ENCODE measurements at places on chromosomes 7 and 10.

GRCh38 chr7:124379296-124379695 is 346.4 kb upstream of the TMEM229A start:
- DNase-seq = no peak

DNA sequence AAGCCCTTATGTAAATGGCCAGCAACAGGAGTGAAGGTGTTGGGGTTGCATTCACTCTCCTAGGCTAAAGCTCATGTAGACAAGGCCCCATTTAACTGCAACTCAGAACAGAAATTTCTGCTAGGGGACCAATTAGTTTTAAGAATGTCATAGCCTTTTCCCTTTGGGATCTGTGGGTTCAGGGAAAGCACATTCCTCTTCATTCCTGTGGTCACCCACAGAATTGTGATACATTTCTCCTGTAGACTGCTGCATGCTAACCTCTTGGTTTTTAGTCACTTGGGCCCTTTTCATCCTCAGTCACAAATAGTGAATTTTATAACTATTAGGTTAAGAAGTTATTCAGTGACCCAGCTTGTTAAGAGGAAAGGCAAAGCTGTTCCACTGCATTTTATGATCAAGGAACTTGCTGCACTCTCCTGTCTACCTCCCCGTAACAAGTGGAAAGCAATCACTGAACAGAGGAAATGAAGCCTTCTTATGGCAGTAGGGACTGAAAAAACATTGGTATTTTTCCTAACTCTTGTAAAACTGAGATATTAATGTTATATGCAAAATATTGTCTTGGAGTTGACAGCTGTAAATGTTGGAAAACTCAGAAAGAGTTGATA is 124.9 kb downstream of the SND1 start:
- no peak for DNase-seq

- DNase-seq = no peak
Observed at GRCh38 chr10:60818134-60818770, 40.0 kb downstream of the CDK1 start.

GRCh38 chr10:99236627-99237309 is 1.1 kb upstream of the HPSE2 start:
- DNase-seq = no peak

DNA sequence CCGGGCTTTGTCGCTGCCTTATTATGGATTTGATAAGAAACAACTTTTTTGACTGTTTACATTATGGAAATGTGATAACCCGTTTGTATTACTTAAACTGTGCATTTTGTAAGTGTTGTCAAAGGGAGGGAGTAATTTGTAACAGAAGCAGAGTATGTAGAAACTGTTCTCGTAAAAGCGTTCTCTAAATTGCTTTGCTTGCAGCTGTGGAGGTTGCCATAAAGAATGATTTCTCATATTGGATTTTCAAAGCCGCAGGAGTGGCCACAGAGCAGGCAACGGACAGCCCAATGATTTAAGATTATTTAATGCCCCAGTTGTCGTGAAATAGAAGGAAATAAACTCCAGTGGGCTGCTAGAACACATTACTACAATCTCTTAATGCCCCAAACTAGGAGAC is 114.0 kb upstream of the INSYN2A start:
- no peak for DNase-seq

- DNase-seq = no peak
Observed at GRCh38 chr10:103502849-103503660, 9.6 kb downstream of the NEURL1 start.

GRCh38 chr7:76225379-76225778 is 23.7 kb downstream of the SRRM3 start:
- no peak for DNase-seq

GRCh38 chr10:125538947-125539731 is 143.8 kb downstream of the TEX36 start:
- no peak for DNase-seq

GRCh38 chr7:45663167-45663921 is 89.2 kb downstream of the ADCY1 start:
- no peak for DNase-seq

DNA sequence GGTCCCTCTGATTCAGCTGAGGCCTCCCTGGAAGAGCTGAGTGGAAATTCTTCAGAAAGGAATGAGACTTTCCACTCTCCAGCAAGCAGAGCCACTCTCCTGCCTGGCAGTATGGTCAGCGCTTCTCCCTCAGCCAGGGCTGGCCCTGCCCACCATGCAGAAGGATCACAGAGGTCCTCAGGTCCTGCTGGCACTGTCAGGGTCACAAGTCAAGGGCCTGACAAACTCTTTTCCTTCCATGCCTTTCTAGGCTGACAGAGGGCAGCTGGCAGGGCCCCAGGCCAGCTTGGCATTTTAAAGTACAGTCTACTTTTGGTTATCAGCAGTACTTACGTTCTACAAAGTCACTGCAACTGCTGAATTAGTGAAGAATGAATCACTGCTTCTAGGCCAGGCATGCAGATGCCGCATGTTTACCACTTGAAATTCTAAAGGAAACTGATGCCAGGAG is 119.3 kb upstream of the FRMD4A start:
- no peak for DNase-seq

GRCh38 chr7:144468990-144469732 is 65.7 kb upstream of the NOBOX start:
- DNase-seq = no peak

- no peak for DNase-seq
Observed at GRCh38 chr7:73350306-73351068, 22.5 kb downstream of the FKBP6 start.

- no peak for DNase-seq
Observed at GRCh38 chr7:5334671-5335070, 51.9 kb downstream of the SLC29A4 start.

- DNase-seq = no peak
Observed at GRCh38 chr7:55526770-55527169, 45.5 kb downstream of the VOPP1 start.

DNA sequence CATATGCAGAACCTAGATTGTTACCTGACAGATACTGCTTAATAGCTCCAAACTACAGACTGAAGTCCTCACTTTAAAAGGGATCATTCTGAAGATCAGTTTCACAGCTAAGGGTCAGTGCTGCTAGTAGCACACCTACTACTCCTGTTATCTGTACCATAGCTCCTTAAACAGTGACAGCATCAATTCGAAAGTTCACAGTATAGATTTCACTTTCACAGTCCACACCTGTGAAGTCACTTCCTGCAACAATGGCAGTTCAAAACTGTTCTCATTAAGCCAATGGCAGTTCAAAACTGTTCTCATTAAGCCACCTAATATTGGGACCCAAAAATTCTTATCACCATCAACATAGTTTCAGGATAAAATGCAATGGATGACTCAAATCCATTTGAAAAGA is 10.7 kb upstream of the FHIP2A start:
- DNase-seq = no peak

DNA sequence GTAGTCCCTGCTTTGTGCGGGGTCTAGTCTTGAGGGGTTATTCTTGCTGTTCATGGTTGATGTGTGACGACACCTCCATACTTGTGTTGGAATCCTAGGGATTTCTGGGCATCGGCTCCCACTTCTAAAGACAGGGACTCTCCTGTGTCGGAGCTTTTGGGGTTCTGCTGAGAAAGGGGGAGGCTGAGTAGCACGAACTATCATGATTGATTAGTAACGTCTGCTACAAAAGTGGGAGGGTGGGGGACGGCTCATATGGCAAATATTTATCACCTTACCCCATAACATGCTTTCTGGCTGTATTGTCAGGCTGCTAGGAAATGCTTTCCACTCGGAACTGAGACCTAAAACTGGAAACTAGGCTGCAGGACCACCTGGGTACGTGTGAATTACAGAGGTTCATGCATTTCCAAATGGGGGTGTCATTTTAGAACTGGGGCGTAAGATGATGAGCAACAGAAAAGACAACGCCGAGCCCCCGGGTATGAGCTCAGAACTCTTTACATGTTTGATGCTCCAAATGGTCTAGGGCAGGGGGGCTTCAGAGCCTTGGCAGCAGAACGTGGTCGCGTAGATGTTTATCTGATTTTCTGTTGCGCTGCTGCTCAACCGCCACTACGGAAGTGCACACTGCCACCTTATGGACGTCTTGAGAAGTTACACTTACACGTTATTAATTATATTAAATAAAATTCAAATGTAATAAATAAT is 15.1 kb upstream of the NME8 start:
- DNase-seq = no peak

DNA sequence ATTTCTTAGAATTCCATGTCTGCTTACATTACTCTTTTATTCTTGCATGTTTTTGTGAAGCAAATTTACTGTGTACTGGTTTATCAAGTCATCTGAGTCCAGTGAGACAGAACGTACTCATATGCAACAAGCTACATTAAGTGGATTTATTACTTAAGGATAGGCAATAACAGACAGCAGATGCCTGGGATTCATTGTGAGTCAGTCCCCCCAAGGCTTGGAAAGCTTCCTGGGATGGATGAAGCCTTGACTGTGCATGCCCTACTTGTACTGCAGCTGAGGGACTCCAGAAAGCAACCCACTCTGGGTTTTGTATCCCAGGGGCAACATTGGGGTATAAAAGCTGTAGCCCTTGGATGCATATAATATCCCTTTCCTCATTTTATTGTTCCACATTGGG is 113.4 kb upstream of the RAB18 start:
- no peak for DNase-seq

DNA sequence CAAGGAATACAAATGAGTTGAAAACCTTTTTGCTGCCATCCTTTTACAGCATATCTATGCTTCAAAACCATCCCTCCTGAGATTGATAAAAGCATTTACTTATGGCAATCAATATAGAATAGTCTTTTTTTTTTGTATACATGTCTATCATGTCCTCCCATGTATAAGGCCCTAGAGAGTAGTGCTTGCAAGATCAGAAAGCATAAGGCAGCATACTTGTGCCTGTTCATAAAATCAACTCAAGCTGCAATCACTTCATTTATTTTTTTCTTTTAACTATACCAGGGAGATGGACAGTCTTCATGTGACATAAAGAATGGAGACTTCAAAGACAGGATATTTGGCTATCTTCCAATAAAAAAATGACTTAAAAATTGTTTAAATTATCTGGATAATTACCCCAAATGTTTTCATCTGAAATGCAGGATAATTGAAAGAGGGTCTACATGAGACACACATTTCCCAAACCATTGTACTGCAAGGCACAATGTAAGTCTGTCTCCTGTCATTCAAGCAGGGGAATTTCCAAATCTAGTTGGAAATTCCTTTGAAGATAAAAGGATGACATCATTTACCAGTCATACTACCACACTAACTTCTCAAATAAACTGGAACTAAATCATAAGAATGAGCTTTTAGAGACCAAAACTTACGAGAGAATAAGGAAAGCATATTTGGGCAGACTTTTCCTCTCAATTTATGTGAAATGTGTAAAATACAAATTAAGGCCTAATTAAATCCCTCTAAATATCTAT is 22.5 kb downstream of the LRRN3 start:
- DNase-seq = no peak

GRCh38 chr10:98328640-98329039 is 60.6 kb upstream of the LOXL4 start:
- no peak for DNase-seq

- DNase-seq = no peak
Observed at GRCh38 chr10:49115015-49115795, at the start of gene VSTM4. Gene VSTM4 (minus strand): TSS chr10:49115522. CDS start chr10:49115485, 37 bp downstream.

GRCh38 chr7:4642468-4643203 is 39.5 kb upstream of the FOXK1 start:
- DNase-seq = no peak

DNA sequence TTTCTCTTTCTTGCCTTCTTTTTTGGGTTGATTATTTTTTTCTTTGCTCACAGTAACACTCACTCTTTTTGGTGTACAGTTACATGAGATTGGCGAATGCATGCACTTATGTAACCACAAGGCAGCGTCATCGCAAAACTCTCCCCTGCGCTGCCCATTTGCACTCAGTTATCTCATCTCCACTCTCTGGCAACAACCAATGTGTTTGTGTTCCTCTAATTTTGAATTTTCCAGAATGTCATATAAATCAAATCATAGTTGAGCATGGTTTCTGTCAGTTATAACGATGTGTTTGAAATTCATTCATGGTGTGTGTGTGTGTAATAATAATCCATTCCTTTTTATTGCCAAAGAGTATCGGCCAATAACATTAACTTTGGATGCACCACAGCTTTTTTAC is 23.0 kb upstream of the IGFBP3 start:
- DNase-seq = no peak

DNA sequence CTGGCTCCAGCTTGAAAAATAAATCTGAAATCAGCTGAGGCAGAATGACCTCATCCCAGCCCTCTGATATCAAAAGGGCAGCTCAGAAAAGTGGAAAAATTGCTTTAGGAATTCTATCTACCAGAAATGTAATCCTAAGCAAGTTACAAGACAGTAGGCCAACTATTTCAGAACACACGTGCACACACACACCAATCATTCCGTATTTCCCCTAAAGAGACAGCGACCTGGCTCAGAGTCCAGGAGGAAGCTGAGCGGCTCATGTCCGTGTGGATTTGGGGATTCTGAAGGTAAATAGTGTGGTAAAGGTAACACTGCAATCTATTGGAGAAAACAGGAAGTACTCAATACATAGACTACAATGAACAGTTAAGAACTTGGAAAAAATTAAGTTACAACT is 288.2 kb downstream of the CALN1 start:
- no peak for DNase-seq

- no peak for DNase-seq
Observed at GRCh38 chr10:77898323-77899079, 28.1 kb downstream of the DLG5 start.

GRCh38 chr7:33916357-33917081 is 11.2 kb downstream of the BMPER start:
- DNase-seq = no peak

- no peak for DNase-seq
Observed at GRCh38 chr10:125016123-125016522, 74.2 kb downstream of the ZRANB1 start.

DNA sequence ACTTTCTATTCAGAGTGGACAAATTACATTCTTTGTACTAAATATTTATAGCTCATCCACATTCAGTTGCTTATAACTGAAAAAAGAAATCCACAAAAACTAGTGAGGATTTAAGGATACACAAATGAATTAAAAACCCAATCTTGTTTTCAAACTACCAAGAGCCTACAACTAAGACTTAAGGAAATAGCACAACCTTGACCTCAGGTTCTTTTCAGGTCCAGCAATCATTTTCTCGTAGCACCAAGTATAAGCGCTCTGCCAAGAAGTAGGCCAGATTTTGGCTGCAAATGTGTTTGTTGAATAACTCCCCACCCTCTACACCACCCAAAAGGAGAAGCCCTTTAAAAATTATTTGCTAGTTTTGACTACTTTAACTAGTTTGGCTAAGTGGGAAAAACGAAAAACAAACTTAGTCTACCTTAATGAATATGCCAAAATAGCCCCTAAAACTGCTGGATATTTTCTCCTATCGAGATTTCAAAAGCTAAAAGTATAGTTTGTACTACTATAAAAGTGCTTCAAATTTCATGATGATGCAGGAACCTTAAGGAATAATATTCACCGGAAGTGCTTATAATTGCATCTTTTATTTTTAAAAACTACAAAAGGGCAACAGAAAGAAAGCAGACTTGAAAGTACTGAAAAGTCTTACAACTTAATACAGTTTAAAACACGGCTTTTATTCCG is 2.7 kb upstream of the KMT2E start:
- DNase-seq = no peak

DNA sequence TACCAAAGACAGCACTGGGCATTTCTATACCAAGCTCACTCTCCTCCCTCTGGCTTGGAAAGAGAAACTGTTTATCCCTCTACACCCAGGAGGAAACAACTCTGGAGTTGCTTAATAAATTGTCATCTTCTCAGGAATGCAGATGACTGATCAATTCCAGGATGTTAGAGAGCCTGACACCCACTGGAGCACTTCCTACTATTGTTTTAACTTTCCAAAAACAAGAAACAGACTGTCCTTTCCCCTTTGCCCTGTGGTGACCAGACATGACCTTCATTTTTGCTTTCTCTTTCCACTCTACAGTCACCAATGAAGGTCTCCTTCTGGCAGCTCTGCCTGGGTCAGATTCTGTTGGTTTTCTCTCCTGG is 19.6 kb downstream of the GIMAP4 start:
- no peak for DNase-seq

All from T-helper 2 cell (primary cell).